Brain (organoid and tissue), 16 donors: ENCODE measurements at places on chromosomes 1 and 21. TPM values are rescaled to one million over a fixed set of nuclear protein-coding genes. Genes with fewer than 3 reads are reported as not detected.

- no peak for DNase-seq
These were observed 68.1 kb downstream of the RHOU start for GRCh38 chr1:228803421-228803820.

GRCh38 chr1:63261736-63262458, 60.5 kb upstream of the FOXD3 start:
- DNase-seq, result no peak

DNA sequence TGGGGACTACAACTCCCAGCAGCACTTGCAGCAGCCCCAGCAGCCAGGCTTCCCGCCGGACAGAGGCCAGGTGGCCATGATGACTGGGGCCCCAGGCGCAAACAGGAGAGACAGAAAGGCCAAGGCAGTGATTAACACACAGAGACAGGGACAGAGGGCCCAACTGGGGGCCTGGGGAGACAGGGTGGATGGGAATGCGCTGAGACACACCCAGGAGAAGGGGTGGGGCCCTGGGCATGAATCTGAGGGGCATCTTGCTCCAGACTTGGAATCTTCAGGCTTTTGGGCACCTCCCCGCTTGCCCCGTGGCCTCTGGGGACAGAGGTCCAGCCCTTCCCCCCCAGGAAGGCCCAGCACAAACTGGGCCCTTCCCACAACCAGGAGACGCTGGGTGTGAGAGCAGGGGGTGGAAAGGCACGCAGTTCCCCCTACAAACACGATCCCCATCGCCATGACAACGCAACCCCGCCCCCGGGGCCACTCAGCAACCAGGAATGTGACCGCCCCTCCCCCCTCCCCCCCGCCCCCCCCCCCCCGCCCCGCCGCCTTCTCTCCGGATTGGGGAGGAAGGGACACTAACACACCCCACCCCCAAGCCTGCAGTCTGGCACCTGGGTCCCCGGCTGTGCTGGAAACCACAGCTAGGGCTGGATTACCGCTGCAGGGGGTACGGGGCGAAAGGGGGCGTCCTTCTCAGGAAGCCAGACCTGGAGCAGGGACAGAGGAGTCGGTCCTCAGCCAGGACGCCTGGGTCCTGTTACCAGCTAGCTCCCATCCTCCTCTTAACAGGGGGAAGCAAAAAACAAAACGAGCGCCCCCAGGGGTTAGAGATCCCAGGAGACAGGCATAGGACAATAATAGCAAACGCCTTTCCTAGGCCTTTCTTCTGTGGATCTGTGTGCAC, 4.5 kb downstream of the HDGF start:
- peak; percentile 86 for DNase-seq

Gene NFASC
- polyA plus RNA-seq, result 54.4 TPM

- no peak for DNase-seq
These were observed 140.6 kb downstream of the SYF2 start for GRCh38 chr1:25091658-25092057.
